ENCODE measurements at places on chromosomes 4 and X.

GRCh38 chr4:154033921-154034320, 245.0 kb upstream of the SFRP2 start:
- DNase-seq: no peak

- DNase-seq: no peak
Measured at GRCh38 chrX:30941898-30942297, 52.8 kb upstream of the TAB3 start.

GRCh38 chr4:53194727-53195126, 171.1 kb downstream of the SCFD2 start:
- DNase-seq: no peak

GRCh38 chr4:2125023-2125422, 65.9 kb downstream of the NAT8L start:
- DNase-seq: no peak

DNA sequence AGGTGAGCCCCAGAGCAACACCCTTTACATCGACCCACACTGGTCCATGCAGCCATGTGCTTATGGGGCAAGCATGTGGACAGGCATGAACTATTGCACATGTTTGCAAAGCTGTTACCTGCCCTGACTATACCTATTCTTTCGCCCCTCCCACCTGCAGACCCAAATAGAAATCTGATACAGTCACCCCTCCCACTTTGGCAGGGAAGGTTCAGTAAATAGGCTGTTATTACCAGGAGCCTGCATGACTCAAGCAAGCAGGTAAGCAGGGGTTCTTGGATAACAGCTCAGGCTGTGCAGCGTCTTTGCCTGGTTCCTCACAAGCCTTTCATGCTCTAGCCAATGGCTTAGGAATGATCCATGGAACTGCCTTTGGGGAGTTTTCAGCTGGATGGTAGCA, 122.7 kb upstream of the DIPK2B start:
- DNase-seq: no peak

DNA sequence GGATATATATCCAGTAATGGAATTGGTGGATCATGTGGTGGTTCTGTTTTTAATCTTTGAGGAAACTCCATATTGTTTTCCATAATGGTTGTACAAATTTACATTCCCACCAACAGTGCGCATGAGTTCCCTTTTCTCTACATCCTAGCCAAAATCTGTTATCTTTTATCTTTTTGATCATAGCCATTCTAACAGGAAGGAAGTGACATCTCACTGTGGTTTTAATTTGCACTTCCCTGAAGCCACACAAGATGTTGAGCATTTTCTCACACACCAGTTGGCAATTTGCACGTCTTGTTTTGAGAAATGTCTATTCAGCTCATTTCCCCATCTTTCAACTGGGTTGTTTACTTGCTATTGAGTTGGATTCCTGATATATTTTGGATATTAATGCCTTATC, 194.9 kb downstream of the CBLL2 start:
- DNase-seq: no peak

DNA sequence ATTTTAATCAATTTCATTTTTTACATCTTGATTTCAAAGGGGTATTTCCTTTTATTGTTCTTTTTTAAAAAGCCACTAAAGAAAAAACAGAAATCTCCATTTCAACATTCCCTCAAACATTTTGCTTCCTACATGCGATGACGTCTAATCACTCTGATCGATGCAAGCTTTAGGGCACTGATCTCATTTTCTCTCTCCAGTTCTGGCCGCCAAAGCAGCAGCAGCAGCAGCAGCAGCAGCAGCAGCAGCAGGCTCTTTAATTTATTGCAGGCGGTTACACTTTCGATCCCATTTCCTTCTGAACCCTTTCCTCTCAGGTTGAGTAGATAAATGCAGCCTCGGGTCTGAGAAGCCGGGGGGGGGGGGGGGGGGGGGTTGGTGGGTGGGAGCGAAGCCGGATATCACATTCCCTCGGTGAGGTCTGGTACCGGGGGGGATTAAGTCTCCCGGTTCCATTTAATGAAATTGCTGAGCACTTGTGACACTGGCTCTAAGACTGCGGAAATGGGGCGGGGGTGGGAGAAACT, 3.4 kb upstream of the PCDH7 start:
- peak; percentile 35 for DNase-seq

DNA sequence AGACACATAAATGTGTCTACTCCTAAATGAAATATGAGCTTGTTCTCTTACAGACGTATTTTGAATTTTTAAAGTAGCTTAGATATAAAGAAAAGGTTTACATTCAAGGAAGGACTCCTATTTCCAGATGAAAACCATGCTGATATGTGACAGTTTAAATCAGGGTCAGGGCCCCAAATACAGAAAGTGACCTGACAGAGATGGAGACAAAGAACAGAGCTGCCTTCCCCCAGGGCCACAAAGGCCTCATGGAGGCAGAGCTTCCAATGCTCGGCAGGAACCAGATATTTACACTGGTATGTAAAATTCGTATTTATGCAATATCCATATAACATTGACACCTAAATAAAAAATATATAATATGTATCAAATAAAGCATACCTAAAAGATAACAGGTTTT, 124.0 kb downstream of the PRDM5 start:
- DNase-seq: no peak

All from COLO829 (cell line).